ENCODE measurements at places on chromosomes 4 and X.

DNA sequence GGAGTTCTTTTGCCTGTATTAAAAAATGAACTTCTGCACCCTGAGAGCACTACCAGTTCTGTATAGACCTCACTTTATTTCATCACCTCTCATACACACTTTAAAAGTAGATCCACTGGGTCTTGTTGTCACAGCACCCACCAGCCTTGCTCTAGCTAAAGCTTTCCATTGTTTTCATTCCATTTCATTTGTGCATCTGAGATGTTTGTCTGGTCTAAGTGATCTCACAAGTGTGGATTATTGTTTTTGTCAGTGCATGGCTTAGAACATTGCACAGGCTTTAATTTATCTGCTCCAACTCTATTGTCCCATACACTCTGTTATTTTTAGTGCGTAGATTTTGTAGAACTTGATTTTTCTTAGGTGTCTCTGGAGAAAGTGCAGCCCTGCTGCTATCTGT lies 1157.5 kb upstream of the PABPC4L start:
- DNase-seq, result no peak

- no peak for DNase-seq
Measured at GRCh38 chrX:15399962-15400391, 15.8 kb upstream of the VEGFD start.

DNA sequence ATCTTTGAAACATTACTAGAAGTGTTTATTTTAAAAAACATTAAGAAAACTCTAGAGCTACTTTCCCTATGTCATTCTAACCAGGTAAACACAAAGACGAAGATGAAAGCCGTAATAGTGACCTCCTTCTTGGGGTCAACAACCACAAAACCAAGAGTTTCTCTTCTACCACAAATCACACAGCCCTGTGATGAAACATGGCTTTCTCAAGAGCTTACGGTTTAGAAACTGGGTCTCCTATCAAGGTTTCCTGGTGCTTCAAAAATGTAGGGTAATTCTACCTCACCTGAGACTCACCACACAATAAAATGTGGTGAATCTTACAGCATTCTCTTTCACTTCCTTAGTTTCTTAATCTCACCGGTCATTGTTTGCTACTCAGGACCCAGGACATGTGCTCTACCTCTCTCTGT lies 50.9 kb downstream of the CORIN start:
- no peak for DNase-seq

- no peak for DNase-seq
Measured at GRCh38 chr4:152965611-152966010, 29.5 kb downstream of the FHDC1 start.

DNA sequence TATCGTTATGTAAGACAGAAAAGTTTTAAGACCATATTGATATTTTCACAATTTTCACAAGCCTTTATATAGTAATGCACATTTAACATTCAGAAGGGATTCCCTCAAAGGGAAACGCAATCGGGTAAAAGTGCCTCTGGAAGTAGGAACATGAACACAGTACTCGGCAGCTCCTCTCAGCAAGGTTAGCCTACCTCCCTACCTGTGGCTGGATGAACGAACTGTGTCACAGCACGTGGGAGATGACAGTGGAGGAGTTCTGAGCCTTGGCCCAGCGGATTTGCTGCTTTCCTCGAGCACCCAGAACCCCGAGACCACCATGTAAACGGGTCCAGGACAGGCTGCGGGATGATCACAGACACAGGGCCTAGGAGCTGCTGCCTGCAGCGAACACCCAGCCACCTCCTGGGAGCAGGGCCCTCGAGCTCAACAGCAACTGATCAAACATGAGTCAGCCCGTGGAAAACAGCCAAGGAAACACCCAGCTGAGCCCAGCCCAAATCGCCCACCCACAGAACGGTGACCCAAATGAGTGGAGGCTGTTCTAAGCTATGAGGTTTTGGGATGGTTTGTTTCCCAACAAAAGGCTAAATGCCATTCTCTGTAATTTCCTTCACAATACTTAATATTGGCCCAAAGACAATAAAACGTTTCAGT lies 30.4 kb downstream of the FAT1 start:
- no peak for DNase-seq

- no peak for DNase-seq
Measured at GRCh38 chr4:184438375-184438774, 36.0 kb downstream of the IRF2 start.

DNA sequence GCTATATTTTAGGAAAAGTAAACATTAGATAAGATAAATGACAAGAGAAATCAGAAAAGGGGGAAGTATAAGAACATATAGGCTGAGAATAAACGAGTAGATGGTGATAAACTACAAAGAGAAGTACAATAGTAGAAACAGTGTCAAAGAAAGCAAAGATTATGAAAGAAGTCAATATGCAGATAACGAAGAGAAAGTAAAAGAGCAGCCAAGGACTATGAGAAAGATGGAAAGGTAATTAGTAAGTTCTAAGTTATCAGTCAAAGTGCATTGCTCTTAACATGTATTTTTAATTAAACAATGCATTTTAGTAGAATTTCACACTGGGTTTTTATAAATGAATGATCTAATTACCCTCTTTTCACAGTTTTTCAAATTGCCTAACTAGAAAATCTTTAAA lies 1801.3 kb upstream of the PCDH10 start:
- no peak for DNase-seq
